ENCODE measurements at places on chromosomes 6 and 20. TPM values are rescaled to one million over a fixed set of nuclear protein-coding genes. Genes with fewer than 3 reads are reported as not detected.

DNA sequence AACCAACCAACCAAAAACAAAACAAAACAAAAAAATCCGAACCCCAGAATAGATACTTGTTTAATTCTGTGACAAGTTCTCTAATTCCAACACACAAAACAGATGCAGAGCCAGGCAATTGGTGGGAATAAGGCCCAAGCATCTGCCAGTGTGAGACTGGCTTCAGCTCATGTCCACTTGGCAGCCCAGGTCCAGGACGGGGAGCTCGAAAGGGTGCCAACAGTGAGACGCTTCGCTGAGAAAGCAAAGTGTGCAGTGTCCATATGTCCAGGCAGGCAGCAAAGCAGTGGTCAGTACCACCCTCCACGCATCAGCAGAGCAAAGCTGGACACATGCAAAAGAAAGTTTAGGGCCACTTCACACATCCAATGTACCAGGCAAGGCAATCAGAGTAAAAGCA lies 102.9 kb downstream of the RALGAPA2 start:
- DNase-seq, result no peak

DNA sequence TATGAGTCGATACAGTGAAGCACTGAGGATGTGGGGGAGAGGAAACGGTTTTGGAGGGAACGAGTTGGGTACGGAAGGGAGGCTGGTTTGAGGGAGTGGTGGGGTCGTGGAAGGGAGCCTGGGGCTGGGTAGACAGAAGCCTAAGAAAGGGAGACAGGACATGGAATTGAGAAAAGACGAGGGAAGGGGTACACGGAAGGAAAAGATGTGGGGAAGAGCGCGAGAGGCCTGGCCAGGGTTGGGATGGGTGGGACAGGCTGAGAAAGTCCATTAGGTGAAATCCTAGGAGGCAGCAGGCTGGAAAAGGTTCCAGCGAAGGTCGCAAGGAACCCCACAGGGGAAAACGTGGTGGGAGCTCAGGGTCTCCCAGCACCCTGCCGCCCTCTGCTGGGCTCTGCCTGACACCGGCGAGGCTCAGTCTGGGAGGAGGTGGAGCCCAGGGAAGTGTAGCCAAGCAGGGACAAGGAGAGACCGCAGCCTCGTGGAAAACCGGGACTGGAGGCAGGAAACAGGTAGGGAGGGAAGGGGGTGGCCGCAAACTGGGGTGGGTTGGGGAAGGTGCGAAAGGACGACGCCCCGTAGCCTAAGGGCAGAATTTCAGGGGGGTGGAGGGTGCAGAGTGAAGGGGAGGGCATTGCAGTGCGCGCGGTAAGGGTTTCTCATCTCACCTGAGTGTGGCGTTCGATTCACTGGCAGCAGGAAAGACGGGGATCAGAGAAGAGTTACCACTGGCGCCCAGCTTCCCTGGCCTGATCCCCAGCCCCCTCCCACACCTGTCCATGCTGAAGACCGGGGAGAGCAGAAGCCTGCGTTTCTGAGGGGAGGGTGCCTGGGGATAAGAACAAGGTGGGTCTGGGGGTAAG lies 4.3 kb downstream of the GABBR1 start:
- peak; percentile 79 for DNase-seq

DNA sequence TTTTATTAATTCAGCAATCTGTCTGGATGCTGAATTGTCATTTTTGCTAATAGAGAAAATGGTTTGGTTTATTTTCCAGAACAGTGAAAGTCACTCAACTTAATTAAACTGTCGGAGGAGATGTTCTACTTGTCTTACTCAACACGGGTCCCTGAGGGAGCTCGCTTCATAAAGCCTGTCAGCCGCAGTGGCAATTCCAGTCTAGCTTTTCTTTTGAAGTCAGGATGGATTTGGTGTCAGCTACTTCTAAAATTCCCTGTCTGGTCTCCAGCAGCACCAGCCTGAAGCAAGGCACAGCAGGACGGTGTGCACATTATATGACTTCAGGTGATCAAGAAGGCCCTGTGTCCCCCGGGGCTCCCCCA lies 261.5 kb downstream of the SLC24A3 start:
- no peak for DNase-seq

DNA sequence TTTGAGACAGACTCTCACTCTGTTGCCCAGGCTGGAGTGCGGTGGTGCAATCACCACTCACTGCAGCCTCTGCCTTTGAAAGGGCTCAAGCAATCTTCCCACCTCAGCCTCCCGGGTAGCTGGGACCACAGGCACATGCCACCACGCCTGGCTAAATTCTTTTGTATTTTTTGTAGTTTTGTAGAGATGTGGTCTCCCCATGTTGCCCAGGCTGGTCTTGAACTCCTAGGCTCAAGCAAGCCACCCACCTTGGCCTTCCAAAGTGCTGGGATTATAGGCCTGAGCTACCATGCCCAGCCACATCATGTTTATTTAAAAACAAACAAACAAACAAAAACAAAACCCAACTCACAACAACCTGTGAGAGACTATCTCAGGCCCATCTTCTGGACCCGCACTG lies 29.7 kb upstream of the APCDD1L start:
- no peak for DNase-seq

DNA sequence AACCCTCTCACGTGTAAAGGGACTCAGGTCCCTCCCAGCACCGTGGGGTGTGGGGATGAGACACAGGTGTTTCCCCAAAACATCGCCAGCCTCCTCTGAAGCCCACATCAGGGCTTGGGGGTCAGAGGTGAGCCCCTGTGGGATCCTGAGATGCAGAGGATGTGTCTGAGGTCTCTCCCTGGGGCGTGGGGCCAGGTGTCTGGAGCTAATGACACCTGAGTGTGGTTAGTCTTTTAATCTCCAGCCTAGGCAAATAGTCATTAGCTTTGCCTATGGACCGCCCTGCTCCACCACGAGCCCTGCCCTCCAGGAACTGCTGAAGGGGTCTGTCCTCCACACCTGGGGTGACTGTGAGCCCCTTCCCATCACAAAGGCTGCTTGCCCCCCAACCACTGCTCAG lies 1.7 kb downstream of the SRMS start:
- DNase-seq, result no peak

DNA sequence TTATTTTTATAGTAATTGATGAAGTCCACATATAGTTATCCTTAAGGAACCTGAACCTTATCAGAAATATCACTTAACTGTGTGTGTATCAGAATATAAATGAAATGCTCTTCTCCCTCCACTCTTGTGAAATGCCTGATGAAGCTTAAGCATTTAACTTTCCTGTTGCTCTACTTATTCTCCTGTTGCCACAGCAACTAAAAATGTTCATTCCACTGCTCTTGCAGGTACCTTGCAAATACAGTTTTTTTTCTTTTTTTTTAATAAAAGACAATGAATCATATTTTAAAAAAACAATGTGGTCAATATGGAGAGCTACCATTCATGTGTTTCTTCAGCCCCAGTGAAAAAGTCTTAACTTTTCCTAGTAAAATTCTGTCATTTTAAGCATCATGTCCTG lies 210.3 kb downstream of the RFPL4B start:
- no peak for DNase-seq

DNA sequence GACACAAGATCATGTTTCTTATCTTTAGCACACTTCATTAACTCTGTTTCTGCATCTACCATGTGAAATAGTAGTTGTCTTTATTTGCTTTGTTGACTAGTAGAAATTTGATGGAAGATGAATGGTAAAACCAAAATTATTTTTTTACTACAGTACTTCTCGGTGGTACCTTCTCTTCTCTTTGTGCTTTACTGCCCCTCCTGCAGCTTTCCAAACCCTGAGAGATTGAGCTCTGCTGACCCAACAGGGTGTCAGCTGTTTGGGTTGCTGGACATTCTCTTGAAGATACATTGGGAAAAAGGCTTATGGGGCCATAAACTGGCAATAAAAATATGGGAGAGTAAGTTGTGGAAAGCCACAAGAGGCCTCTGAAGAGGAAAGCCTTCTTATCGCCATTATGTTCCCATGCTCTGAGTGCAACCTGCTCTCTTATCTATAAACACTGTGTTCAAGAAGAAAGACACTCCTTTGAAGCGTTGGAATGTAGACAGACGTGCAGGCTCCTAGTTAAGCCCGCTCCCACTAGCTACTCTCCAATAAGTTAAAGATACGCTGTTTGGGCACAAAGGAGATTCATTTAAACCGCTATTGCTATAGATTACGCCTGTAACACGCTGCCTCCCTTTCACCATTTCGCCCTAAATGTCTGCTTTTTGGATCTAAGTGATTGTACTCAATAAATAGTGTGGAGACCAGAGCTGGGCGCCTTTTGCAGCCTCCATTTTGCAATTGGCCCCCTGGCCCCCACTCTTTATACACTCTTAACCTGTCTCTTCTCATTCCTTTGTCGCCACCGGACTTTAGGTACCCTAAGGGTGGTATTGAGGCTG lies 60.1 kb upstream of the PRSS16 start:
- no peak for DNase-seq

DNA sequence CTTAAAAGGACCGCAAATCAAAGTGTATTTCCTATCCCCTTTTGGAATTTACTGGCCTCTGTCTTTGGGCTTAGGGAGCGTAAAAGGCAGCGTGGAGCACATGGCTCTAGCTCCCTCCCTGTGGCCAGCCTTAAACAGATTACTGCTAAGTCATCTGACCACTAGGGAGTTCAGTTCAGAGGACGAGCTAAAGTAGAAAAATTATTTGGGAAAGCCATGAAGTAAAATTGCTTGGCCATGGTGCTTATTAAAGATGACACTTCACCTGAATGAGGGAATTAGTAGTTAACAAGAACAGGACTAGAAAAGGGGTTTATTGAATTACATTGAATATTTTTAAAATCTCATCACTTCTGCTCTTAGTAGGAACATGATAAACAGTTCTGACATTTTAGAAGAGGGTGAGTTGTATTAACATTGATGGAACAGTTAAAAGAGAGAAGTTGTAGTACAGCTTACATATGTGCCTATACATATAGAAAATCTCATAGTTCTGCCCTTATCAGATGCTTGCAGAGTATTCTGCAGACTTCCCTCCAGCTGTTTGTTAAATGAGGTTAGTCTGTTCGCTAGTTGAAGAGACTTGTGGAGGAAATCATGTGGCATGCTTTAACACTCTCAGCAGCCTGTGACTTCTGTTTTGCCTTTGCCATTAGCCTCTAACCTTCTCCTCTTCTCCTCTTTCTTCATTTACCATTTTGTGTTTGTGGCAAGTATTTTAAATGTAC lies 31.2 kb upstream of the MAPK13 start:
- no peak for DNase-seq

DNA sequence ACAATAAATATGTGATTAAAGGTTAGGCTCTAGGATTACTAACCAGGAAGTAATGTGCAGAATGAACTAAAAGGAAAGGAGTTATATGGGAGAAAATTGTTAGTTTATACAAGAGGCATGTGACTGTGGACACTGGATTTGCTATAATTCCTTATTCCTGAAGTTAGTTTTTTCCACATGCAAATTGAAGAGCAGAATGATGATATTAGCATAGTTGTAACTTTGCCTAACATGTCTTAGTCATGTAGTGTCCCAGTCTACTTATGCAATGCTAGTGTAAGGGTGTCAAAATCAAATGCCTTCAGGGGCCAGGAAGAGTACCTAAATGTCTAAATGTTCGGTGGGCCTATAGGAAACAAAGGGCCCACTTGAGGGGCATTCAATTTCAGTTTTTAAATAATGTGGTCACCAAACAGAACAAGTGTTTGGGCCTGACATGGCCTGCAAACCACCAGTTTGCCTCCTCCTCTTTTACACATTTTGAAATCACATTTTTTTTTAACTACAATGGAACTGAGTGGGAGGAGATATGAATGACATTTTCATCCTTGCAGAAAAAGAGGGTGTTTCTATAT lies 28.0 kb upstream of the CEP85L start:
- no peak for DNase-seq

DNA sequence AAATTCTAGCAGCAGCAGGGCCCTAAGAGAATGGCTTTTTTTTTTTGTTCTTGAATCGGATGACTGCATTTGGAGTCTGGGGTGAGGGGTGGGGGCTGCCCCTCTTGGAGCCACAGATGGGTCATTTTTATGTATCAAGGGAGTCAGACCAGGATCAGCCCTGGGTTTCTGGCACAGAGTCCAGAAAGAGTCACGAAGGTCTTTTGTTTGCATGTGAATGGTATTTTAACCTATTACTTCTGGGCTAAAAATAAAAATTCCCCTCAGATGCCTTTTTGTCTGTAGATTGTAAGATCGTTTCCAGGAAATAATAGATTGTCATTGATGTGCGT lies 72.5 kb downstream of the PHACTR3 start:
- no peak for DNase-seq

DNA sequence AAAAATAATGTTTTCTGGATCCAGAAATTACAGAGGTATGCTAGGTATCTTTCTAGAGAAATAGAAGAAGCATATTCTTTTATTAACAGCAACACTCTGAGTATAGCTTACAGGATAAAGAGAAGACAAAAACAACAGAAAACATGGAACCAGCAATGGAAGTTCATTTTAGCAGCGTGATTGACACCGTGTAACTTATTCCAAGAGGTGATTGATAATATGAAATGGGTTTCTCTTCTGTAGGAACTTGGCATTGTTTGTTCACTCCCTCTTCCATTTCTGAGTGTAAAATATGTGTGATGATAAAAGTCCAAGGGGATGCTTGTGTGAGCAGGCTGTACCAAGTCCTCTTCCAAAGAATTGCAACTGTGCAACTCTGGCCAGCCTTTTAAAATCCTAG lies 303.0 kb downstream of the COL12A1 start:
- no peak for DNase-seq

DNA sequence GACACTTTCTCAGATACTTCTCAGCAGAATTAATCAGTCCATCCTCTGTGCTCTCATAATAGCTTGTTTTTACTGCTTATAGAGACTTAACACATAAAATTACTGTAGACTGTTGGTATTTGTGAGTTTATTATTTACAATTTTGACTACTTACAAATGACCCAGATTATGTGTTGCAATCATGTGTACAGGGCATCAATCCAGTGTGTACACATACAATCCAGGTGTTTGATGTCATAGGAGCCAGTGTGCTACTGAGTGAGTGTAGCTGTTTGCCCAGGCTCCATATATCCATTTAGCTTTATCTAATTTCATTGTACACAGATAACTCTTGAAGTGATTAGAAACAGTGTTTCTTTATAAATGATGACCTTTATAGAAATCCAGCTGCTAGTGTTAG lies 31.3 kb downstream of the TRMT11 start:
- DNase-seq, result no peak

DNA sequence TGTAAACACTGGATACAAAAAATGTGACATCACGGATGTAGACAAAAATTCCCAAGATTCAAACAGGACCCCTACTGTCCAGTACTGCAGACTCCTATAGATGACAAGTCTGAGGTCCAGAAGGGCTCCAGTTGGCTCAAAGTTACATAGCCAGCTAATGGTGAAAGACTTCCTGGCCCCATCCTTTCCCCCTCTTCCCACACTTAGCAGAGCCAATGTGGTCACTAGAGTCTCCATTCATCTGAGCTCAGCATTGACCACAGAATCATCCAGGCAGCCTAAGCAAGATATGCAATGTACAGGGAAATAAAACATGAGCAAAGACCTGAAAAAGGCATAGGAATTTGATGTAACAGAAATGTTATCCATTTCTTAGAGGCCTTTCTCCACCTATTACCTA lies 180.5 kb downstream of the ADAT2 start:
- no peak for DNase-seq

Gene PRND
- not detected for total RNA-seq

Gene BCAS1
- total RNA-seq, result 3.1 TPM

Gene ARG1
- not detected for total RNA-seq

Gene SLC13A3
- total RNA-seq, result 2.9 TPM

All from breast epithelium (tissue), 4 donors.